ENCODE measurements at places on chromosomes 11 and 22.

DNA sequence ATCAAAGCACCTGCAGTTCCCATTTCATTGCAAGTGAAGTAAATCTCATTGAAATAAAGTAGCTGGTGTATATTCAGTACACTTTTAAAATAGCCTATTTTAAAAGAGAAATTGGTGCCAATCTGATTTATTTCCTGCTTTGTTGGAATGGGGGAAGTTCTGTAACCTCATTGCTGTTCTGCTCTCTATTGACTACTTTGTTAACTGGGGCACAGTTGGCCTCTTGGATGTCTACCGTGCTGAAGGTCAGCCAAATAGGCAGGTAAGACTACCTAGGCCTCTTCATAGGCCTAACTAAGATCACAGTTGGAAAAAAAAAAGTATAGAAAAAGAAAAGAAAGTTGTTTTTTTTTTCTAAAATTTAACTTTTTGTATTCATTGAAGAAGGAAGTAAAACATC is 9.2 kb downstream of the CTNND1 start:
- no peak for DNase-seq

DNA sequence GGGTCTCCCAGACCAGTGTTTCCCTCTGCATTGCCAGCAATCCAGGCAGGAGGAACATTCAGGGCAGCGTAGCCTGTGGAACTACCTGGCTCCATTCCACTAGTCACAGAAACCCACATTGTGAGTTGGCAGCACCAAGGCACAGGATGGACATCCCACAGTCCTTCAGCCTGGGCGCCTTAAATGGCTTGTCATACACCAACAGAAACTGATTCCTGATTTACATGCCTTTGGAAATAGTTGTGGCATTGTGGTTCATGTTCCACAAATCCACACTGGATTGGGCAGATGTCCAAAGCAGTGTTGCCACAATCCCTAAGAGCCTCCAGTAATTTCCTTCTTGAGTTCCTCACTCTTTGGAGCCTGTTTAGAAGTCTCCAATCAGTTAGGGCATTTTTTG is 225.6 kb downstream of the BLID start:
- no peak for DNase-seq

- no peak for DNase-seq
Measured at GRCh38 chr11:67344264-67344663, 9.1 kb downstream of the POLD4 start.

- DNase-seq = no peak
Measured at GRCh38 chr11:50182486-50182885, 149.8 kb downstream of the OR4C45 start.

DNA sequence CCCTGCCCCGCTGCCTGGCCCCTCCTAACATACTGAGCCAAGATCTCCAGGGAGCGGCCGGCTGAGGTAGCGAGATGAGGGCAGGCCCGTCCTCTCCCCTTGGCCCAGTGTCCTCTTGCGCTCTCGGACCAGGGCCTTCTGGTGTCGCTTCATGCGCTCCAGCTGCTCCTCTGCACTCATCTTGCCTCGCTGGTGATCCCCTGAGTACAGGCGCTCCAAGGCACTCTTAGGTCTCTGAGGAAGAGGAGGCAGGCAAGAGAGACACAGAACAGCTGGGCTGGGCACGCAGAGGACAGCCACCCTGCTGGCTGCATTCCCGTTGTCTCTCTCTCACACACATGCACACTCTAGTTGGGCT is 50.6 kb downstream of the C11orf58 start:
- DNase-seq = no peak

DNA sequence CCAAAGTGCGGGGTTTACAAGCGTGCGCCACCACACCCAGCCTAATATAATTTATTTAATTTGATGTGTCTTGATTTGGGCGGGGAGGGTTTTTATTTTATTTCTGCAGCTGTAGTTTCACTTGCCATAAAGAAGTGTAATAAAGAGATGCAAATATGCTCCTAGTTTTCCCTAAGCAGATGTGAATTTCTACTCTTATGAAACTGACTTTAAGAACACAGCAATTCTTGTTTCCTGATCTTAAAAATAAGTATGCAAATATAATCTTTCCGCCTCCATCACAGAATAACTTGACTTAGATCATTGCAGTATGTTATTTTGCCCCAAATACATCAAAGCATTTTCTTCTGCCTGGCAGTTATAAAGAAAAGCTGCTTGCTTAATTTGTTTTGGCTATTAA is 4.4 kb downstream of the SPCS2 start:
- DNase-seq = no peak

GRCh38 chr11:35932681-35933319 is 11.1 kb upstream of the LDLRAD3 start:
- DNase-seq = no peak

Data from activated CD4-positive, alpha-beta T cell treated with anti-CD3 and anti-CD28 coated beads for 1 hour (primary cell).